Dermis blood vessel endothelial cell (primary cell): ENCODE measurements at places on chromosomes 2 and 18. TPM values are rescaled to one million over a fixed set of nuclear protein-coding genes. Genes with fewer than 3 reads are reported as not detected.
A peak's percentile ranks its signal among the peaks of the same experiment; 100 is the strongest.

GRCh38 chr2:22002066-22002465 lies 878.3 kb downstream of the TDRD15 start:
- no peak for DNase-seq

DNA sequence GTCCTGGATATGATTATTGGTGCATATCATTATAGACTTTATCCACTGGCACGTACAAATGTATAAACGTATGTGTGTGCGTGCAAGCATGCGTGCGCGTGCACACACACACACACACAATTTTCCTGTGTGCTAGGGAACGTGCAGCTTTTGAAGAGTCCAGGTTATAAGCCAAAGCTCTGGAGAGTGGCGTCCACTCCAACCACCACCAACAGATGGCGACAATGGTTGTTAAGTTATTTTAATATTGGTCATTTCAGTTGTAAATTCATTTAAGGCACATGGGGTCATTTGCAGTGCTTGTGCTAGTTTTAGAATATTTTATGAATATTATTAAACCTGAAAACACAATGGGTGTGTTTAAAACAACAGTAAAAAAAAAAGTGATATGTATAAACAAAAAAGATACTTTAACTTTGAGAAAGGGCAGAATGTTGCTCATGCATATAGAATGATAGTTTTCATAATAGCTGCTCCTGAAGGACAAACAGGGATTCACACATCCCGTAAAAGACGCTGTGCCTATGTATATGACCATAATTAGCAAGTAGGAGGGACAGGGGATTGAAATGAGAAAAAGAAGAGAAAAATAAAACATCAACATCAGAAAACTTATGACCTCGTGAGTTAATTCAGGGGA lies 124.2 kb upstream of the ITGB6 start:
- DNase-seq = peak; percentile 80

- DNase-seq = no peak
These were observed 116.6 kb downstream of the PIGN start for GRCh38 chr18:62070302-62070701.

DNA sequence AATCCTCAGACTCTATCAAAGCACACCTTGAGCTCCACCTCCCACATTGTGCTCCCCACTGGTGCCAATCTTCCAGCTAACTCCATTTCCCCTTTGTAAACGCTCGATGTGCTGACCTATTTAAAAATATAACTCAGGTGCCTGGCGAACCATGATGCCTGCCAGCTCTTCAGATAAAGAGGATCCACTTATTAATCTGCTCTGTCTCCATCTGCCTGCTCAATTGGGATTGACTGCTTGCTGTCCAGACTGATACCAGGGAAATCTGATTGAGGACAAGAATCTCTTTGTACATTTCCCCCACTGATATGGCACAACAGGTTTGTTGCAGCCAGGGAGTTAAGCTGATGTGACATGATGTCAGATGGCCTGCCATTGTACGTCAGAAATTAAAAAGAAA lies 2036.5 kb upstream of the CELF4 start:
- no peak for DNase-seq

- peak; percentile 75 for DNase-seq
These were observed 1110.6 kb upstream of the ACVR2A start for GRCh38 chr2:146734042-146734820.

DNA sequence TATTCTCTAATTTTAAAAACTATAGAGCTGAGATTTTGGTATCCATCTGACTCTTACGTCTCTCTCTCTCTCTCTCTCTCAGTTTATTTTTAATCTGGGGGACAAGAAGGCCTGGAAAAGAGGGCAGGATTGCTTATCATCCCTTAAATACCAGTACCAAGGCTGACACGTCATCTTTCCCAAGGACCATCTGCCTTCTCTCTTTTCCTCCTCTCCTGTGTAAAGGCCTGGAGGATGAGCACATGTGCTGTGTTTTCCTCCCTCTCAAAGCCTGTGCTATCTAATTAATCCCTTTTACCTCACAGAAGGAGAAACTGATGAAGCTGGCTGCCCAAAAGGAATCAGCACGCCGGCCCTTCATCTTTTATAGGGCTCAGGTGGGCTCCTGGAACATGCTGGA lies 7.3 kb downstream of the IL37 start:
- DNase-seq = no peak

SYT4 gene
- total RNA-seq = not detected in 2 replicates

CDH20 gene
- under 0.01 TPM in 1 of 2 replicates, not detected in the other for total RNA-seq

CD8B gene
- total RNA-seq = not detected in 2 replicates

MROH2A gene
- not detected in 2 replicates for total RNA-seq
